Cortex of kidney (tissue), 1 donor: ENCODE measurements at places on chromosomes 7 and 10.

DNA sequence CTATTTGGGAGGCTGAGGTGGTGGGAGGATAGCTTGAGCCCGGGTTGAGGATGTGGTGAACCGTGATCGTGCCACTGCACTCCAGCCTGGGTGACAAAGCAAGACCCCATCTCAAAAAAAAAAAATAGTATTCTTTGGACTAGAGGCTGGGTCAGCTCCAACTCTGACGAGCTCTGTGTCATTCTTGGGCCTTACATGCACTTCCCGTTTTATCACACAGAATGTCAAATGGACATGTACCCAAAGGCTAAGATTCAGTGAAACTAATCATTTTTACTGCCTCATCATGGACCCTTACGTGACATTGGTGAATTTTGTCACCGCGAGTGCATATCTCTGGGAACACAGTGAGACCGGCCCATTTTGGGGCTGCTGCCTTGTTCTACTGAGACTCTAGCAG, 27.3 kb downstream of the PALD1 start:
- DNase-seq: no peak

DNA sequence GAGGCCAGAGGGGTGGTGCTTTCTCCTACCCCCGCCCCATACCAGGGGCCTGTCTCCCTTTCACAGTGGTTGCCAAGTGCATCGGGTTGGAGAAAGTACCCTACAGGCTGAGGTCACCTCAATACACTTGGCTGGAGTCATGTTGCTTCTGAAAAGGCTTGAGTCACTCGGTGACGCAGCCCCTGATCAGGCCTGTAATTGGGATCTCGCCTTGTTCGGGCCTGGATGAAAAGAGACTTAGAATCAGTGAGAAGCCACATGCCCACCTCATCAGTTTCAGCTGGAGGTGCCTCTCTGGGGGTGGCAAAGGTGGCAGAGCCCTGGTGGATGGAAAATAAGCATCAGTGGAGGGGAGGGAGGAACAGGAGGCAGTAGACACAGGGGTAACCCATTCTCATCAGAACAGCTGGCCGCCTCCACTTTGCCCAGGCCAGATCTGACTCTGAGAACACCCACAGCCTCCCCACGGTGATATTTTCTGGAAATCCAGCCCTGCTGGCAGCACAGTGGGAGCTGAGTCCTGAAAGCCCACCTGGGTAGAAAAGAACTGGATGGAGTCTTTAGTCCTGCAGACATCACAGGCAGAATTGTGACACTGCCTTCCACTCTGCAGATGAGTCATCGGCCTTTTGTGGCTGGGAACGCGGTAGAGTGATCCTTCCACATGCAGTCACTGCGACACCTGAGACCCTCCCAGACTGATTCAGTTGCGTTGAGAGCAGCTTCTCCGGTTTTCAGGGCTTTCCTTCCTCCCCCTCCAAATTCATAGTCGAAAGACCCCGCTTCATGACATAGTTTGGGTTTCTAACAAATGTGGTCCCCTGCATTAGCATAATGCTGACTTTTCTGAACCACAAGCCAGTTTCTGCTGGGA, 108.0 kb downstream of the GRK5 start:
- DNase-seq: no peak

- no peak for DNase-seq
Measured at GRCh38 chr7:102412548-102412947, 16.4 kb downstream of the PRKRIP1 start.

DNA sequence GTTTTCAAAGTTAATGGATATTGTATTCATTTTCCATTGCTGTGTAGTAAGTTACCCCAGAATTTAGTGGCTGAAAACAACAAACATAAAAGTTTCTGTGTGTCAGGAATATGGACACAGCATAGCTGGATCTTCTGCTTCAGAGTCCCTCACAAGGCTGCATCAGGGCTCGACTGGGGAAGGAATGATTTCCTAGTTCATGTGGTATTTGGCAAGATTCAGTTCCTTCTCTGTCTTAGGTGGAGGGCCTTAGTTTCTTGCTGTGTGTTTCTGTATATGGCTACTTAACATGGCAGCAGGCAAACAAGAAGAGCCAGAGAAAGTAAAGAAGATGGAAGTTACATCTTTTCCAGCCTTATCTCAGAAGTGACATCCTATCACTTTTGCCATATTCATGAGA, 51.1 kb downstream of the TPST1 start:
- DNase-seq: no peak

DNA sequence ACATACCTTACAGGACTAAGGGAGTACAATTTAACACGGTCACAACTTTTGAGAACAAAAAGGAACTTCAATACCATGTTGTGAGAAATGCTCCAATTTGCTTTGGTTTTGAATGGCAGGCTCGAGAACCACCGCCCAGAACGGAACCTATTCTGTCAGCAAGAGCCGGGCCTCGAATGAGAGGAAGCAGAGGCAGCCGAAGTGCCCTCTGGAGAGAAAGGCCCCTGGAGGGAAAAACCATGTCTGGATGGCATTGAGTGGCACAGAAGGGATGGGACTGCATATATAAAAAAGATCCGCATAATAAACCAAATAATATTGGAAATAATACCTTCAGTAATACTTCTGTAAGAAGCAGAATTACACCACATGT, 85.6 kb downstream of the CHST15 start:
- DNase-seq: no peak

DNA sequence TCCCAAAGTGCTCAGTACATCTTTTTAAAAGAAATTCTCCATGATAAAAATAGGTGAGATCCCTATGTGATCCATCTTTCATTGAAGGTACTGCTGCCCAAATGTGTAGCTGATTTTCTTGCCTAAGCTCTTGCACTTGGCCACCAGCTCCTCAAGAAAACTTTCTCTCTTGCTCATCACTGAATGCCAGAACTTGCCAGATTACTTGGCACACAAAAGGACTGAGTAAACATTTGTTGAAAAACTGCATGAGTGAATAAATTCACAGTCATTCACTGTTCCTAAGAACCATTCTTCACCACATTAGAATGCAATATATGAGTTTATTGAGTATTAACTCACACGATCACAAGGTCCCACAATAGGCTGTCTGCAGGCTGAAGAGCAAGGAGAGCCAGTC, 99.9 kb downstream of the TRIL start:
- no peak for DNase-seq

GRCh38 chr7:113875224-113875623, 43.6 kb downstream of the PPP1R3A start:
- DNase-seq: no peak

- no peak for DNase-seq
Measured at GRCh38 chr10:124561206-124561605, 99.6 kb downstream of the LHPP start.

DNA sequence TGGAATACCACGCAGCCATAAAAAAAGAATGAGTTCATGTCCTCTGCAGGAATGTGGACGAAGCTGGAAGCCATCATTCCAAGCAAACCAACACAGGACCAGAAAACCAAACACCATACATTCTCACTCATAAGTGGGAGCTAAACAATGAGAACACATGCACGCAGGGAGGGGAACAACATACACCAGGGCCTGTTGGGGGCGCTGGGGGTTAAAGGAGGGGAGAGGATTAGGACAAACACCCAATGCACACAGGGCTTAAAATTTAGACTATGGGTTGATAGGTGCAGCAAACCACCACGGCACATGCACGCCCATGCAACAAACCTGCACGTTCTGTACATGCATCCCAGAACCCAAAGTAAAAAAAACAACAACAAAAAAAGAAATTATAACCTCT, 23.3 kb downstream of the RNF133 start:
- DNase-seq: no peak

DNA sequence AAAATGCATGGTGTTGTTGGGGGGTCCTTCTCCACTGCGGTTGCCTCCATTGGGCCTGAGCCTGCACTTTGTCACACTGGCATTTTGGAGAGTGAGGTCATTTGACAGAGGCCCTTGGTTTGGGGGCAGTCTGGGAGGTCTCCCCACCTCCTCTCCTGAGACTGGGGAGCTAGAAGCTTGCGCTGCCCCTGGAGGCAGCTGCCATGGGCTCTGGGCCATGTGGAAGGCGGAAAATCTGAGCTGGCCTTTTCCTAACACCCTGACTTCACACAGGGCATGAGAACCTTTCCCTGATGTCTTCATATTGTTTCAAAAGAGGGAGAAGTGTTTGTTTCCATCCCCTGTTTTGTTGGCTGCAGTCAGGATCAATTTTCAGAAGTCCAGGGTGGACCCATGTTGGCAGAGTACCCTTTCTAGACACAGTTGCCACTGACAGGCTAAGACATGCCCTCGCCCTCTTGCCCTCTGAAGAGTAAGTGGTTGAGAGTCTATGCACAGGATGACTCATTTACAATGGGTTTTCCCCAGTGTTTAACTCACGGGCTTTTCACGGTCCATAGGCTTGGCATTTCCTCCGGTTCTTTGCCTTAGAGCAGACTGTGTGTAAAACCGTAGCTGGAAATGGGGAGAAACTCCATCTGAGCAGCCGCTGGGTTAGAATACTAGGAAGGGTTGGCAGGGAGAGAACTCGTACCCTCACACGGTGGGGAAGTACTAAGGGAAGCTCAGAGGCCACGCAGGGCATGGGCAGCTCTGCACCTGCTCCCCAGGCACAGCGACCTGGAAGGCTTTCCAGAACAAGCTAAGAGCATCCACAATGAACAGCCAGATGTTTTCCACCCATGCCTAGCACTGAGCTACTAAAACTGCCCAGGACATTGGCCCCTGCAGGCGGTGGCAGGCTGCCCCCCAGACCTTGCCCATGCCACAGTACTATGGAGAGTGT, 655.0 kb downstream of the SDK1 start:
- no peak for DNase-seq

DNA sequence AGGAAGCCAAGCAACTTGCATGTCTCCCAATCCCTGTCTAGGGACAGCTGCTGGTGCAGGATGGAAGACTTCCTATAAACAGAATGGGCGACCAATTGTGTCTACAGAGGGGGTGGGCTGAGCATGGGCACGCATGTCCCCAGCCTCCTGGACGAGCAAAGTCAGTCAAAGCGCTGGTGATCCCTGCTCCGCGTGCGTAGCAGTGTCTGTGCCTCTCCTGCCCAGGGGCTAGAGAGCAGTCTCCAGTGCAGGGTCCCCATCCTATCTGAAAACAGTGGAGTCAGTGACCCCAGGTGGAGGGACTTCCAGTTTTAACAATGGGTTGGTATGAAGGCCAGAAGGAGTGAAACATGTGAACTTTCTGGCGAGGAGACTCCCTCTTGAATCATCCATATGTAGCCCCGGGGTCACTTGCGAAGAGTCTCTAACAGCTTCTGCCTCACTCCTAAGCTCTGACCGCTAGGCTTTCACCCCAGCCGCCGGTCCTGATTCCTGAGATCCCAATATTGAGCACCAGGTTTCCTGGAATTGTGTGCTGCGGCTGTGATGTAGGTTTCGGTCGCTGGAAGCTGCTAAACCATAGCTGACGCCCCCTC, 714 bp upstream of the CASP2 start:
- no peak for DNase-seq

- DNase-seq: no peak
Measured at GRCh38 chr10:133405844-133406527, 12.0 kb downstream of the MTG1 start.

GRCh38 chr10:56349611-56350010, 11.4 kb downstream of the ZWINT start:
- DNase-seq: no peak

- DNase-seq: no peak
Measured at GRCh38 chr10:86972613-86973380, 4.5 kb downstream of the ADIRF start.

GRCh38 chr7:130901209-130901783, 167.3 kb upstream of the KLF14 start:
- DNase-seq: no peak

DNA sequence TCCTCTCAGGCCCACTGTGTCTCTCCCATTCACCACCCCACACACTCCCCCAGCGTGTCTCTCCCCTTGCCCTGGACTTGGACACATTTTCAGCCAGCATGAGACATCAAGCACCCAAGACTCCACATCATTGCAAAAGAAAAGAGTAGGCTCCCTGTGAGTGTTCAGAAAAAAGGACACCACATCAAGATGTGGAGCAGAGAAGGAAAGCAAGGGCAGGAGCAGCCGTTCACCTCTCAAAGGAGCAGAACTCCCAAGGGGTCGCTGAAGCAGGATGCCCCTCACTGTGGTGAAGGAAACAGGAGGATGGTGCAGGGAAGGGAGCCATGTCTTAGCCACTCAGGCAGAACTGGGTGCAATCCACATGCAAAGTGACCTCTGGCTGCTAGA, 89.9 kb upstream of the MACROH2A2 start:
- no peak for DNase-seq

DNA sequence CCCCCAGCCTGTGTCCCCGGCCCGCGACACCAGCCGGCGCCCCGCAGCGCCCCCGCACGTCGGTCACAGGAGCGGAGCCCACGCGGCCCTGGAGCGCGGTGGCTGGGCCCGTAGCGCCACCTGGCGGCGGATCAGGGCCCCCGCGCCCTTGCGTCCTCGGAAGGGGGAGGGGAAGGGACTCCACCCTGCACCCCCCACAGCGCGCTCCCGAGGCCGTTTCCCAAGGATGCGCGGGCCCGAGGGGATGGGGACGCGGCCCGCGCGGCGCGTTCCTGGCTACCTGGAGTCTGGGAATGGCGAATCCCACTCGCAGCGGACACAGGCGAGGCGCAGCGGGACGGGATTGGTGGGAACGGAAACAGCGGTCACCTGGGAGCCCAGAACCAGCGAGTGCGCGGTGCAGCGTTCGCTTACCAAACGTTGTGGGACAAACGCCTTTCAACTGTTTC, 23.8 kb upstream of the MKI67 start:
- no peak for DNase-seq

DNA sequence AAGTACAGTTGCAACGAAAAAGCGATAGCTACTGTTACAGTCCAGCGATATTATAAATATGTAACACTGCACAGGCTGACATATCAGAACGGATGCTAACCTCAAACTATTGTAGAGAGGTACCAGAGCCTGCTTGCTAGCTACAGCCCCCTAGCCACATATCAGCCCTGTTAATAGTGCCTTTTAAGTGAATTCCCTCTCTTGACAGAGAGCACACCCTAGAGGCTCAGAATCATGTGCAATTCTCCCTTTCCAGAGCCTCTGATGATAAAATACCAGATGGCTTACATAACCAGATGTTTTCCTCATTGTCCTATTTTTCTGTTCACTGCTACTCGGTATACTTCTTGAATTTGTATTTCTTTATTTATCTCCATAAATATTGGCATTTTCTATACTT, 960.7 kb upstream of the CELF2 start:
- DNase-seq: no peak

GRCh38 chr10:11227103-11227502, 209.4 kb downstream of the CELF2 start:
- DNase-seq: no peak

- DNase-seq: no peak
Measured at GRCh38 chr10:28676968-28677887, at the start of gene BAMBI. Gene BAMBI (plus strand): TSS chr10:28677521. CDS start chr10:28677898, 377 bp downstream.

DNA sequence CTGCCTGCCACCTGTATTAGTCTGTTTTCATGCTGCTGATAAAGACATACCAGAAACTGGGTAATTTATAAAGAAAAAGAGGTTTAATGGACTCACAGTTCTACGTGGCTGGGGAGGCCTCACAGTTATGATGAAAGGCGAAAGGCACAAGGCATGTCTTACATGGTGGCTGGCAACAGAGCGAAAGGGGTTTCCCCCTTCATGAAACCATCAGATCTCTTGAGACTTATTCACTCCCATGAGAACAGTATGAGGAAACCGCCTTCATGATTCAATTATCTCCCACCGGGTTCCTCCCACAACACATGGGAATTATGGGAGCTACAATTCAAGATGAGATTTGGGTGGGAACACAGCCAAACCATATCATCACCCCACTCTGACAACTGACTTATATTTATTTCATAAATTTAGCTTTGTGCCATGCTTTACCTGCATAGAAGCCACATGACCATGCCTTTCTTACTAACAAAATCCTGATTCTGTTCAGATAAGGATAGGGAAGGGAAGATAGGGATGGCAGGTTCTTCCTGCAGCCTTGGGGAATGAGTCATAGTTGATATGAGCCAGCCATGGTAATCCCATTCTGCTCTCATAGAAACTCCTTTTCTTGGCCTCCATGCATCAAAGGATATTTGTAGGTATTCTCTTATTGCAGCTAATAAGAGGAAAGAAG, 191.3 kb upstream of the AGK start:
- DNase-seq: no peak
